ENCODE measurements at places on chromosomes 6 and 20.

DNA sequence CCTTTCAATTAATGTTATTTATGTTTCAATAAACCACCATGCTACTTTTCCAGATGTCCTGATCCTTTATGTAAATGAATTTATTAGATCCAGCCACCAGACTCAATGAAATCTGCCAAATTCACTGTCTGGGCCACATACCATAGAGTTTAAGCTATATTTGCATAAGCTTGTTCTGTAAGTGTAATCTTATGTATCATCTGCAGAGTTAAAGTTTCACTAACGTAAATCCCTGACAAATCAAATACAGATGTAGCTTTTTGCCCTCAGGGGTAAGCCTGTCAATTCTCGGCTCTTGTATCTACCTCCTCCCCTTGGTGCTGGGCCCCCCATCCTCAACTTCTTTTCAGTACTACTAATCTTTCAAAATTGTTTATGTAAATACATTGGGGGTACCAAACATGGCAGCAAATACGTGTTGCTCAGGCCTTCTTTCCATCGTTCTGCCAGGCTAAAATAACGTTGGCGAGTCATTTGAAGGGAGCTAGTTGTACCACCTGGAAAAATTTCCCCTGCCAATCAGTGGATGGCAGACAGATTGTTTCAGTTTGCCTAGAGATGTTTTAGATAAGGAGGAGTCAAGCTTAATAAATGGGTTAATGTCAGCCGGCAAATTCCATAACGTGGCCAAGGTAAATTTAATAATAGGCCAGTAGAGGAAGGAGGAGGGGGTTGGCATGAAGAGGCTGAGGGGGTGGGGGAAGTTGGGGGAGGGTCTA lies 79.6 kb downstream of the RPS12 start:
- no peak for DNase-seq

DNA sequence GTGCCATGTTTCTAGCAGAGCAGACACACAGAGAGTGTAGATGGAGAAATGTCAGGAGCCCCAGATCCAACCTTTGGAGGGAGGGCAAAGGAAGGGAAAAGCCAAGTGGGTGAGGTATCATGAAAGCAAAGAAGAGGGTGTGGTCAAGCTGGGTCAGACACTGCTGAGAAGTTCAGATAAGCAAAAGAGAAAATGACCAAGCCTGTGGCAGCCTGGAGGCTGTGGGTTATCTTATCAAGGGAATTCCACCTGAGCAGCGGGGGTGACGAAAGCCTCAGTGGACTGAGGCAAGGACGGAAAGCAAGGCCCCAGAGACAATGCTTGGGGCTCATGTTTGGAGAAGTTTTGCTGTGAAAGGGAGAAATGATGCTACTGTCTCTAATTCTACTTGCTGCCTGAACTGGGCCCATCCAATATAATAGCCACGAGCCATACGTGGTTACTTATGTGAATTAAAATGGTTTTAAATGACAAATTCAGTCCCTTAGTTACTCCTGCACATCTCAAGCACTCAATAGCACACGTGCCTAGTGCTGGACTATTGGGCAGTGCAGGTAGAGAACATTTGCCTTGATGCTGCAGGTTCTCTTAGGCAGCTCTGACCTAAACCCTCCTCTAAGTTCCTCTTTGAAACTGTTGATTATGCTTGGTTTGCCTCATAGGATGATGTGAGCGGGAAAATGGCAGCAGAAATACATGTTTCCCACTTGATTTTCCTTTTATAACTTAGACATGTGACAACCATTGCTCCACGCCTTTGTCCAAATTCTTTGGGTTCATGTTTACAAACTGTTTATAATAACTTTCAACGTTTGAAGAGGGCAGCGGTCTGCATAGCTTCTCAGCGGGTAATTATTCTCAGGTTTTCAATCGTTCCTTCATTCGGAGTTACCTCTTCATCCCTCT lies 63.7 kb downstream of the SLC22A23 start:
- no peak for DNase-seq

GRCh38 chr20:56453352-56453751 lies 15.1 kb upstream of the RTF2 start:
- no peak for DNase-seq

- no peak for DNase-seq
Measured at GRCh38 chr6:67956352-67956751, 678.7 kb upstream of the ADGRB3 start.

- no peak for DNase-seq
Measured at GRCh38 chr20:7147220-7147601, 379.7 kb downstream of the BMP2 start.

- DNase-seq, result no peak
Measured at GRCh38 chr6:144990784-144991183, 705.6 kb downstream of the UTRN start.

GRCh38 chr20:44207126-44207723 lies 3.3 kb downstream of the OSER1 start:
- DNase-seq, result no peak

GRCh38 chr6:54003316-54003715 lies 107.9 kb upstream of the MLIP start:
- DNase-seq, result no peak

DNA sequence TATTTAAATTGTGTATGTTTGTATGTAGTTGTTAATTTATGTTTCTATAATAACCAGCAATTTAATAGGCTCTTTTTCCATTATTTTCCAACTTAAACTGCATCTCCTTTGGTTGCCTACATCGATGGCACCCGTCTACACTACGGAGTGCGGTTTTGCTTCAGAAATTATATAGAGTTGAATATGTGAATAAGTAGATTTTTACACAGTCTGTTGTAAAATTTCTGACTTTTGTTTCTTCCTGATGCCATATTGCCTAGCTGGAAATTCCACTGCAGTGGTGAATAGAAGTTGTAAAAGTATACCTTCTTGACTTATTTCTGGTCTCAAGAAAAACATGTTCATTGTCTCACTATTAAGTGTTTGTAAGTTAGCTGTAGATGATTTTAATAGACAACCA lies 404.1 kb upstream of the EPHA7 start:
- DNase-seq, result no peak

DNA sequence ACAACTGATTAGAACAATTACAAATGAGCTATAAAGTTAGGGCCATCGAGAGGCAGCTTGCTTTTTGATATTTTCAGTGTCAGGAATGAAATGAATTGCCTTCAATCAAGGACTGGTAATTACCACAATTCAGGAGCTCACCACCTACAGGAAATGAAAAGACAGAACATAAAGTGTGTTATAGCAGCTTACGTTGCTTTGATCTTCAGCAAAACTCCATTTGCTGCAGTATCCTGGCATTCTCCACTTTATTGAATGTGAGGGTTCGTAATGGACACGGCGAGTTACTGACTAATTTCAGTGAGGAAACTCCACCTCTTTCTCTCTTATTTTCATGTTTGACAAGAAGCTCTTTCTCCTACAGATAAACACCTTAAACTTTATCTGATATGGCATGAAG lies 440.0 kb upstream of the HSF2 start:
- DNase-seq, result no peak

- peak; percentile 46 for DNase-seq
Measured at GRCh38 chr6:133645966-133646740, 242.8 kb upstream of the TCF21 start.

GRCh38 chr6:151869787-151870186 lies 62.3 kb downstream of the ESR1 start:
- DNase-seq, result no peak

GRCh38 chr6:23088761-23089160 lies 519.4 kb downstream of the HDGFL1 start:
- no peak for DNase-seq

- DNase-seq, result peak; percentile 6
Measured at GRCh38 chr20:49482621-49483017, at the start of gene KCNB1. KCNB1 (minus strand) TSS chr20:49482668; CDS start chr20:49482480, 188 bp downstream.

DNA sequence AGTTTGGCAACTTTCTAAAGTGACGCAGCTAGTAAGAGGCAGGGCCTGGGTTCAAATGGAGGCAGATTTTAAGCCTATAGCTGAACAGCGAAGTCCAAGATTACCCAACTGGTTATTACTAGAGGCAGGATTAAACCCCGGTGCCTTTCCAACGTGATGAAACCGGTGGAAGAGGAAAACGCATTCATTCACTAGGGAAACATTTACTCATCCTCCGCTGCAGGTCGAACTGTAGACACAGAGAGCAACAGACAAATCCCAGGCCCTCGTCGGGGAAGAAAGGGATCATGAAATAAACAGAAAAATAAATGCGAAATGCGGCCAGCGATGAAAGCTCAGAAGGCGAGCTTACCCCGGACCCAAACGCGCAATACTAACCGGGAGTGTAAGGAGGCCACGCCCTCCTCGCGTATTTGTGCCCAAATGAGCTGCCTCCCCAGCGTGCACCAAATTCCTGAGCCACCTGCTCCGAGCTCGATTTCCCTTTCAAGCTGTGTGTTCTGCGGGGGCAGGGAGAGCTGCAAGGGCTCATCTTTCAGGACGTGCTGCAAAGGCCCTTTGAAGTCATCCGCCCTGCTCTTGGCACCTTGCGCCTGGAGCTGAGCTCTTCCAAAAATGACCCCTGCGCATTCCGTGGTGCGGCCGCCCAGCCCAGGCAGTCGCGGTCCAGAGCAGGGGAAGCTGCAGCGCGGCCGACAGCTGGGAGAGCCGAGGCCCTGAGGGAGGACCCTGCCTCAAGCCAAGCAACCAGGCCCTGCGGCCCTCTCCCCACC lies 46.9 kb downstream of the PDYN start:
- no peak for DNase-seq

- no peak for DNase-seq
Measured at GRCh38 chr6:16205377-16206144, 32.8 kb upstream of the GMPR start.

- no peak for DNase-seq
Measured at GRCh38 chr6:30840935-30841643, 43.2 kb upstream of the DDR1 start.

DNA sequence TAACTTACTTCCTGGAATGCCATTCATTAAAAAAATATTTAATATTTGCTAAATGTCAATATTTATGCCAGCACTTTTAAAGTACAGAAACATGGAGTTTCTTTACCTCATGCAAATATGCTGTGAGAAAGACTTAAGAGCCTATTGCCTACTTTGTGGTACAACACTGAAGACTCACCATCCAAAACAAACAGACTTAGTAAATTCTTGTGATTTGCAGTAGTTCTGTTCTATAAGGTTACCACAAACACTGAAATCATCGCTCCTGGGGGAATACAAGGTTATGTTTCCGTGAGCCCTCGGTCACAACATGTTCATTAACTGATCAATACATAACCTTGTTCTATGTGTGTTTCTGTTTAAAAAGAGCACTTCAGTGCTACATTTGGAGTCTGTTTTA lies 78.3 kb downstream of the ATG5 start:
- DNase-seq, result no peak

- no peak for DNase-seq
Measured at GRCh38 chr6:153027480-153027879, 25.0 kb upstream of the MTRF1L start.

DNA sequence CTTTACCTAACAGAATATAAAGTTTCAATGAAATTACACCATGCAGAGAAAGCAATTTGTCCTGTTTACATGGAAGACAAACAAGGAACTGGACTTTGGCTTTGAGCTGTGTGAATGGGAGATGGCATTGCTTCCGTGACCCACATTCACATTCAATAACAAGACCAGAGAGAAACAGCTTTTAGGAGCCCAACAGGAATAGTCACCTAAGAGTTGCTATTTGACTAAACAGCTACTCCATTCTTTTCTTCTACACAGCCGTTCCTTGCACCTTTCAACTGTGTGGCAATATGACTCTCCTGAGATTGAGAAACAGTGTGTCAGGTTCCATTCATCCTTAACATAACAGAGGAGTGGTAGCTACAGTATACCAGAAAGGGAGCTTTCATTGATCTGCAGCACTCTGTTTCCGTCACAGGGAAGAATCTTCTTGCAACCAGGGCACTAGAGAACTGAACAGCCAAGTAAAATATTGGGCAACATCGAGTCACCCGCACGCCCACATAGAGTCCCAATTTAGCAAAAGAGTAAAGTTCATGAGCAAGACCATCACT lies 355.1 kb downstream of the HAO1 start:
- DNase-seq, result peak; percentile 31

- DNase-seq, result no peak
Measured at GRCh38 chr6:157005940-157006339, 228.8 kb downstream of the ARID1B start.

- DNase-seq, result no peak
Measured at GRCh38 chr6:78947962-78948361, 80.6 kb downstream of the IRAK1BP1 start.

GRCh38 chr20:12970372-12970821 lies 38.4 kb upstream of the SPTLC3 start:
- peak; percentile 32 for DNase-seq

DNA sequence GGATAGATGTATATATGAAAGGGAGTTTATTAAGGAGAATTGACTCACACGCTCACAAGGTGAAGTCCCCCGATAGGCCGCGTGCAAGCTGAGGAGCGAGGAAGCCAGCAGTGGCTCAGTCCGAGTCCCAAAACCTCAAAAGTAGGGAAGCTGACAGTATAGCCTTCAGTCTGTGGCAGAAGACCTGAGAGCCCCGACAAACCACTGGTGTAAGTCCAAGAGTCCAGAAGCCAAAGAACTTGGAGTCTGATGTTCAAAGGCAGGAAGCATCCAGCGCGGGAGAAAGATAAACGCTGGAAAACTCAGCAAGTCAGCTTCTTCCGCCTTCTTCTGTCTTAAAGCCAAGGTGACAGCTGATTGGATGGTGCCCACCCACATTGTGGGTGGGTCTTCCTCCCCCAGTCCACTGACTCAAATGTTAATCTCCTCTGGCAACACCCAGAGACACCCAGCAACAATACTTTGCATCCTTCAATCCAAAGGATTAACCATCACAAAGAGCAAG lies 102.6 kb upstream of the GJE1 start:
- DNase-seq, result no peak

DNA sequence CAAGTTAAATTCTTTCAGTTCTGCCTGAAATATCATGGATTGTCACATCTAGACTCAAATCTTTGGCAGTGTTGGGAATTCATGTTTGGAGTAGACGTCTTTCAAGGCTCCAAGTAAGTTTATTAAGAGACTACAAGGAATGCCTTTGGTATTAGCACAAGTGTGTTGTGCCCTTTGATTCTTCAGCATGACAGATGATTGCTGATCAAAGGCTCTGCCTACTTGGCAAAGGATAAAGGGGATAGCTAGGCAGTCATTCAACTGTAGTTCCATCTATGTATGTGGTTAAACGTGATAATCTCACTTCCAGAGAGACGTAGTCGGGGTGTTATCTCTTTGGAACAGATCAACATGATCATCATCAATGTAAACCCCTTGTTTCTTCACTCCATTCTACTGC lies 86.2 kb downstream of the SPTLC3 start:
- DNase-seq, result no peak

Measured in mammary epithelial cell (primary cell).